CD4-positive, alpha-beta T cell treated with Interleukin-2 at 100 ng/mL for 4 hours (primary cell): ENCODE measurements at places on chromosomes 7 and 10.

- DNase-seq = no peak
These were observed 366.1 kb upstream of the BMPER start for GRCh38 chr7:33539198-33539597.

DNA sequence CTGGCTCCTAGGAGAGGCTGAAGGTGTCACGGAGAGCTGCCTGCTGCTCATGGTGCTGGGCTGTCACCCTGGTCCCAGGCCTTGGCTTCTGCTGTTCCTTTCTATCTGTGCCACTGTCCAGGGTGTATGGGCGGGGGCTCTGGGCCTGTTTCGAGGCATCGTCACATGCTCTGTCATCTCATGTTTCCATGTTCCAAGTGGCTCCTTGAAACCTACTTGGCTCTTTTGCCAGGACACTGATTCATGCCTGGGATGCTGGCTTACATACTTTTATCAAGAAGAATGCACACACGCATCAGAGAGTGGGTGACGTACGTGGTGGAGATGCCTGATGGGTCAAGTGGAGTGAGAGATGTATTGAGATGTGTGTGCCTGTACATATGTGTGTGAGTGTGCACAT, 50.9 kb downstream of the ADCY1 start:
- DNase-seq = no peak

GRCh38 chr10:60368875-60369546, 20.7 kb downstream of the ANK3 start:
- no peak for DNase-seq

DNA sequence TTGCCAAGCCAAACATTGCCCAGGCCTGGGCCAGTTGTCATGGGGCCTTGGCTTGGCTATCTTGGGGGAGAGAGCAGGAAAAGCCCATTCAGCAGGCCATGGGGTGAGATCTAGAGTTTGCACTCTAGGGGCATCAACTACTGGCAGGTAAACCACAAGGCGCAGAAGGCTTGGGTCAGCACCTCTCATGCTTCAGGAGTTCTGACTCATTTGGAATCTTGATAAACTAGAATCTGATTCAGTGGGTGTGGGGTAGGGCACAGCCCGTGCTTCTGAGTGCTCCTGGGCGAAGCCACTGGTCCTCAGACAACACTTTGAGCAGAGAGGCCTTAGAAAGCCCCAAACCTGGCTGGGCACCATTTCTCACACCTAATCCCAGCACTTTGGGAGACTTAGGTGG, 81.1 kb downstream of the RGS10 start:
- DNase-seq = no peak

DNA sequence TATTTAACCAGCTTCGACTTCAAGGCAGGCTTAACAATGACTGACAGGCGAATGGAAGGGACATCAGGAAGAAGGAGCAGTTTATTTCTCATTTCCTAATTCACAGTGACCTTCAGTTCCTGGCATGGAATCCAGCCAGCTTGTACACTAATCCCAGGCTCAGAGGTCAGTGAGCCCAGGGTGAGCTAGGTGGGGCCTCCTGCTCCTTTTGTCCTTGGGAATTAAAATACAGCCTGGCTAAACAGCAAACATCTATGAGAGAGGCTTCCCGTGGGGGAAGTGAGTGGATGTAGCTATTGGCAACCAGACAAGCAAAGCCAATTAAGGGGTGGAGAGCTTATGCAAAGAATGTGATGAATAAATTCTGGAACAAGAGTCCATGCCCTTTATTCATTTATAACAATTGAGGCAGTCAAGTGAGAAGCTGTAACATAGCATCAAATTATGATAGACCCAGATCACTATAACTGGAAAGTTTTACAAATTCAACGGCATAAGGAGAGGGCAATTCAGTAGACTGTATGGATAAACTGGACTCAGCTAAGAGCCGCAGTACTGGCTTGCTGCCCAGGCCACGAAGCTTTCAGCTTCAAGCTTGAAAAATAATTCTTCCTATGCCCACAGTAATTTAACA, 57.1 kb downstream of the STK17A start:
- no peak for DNase-seq

DNA sequence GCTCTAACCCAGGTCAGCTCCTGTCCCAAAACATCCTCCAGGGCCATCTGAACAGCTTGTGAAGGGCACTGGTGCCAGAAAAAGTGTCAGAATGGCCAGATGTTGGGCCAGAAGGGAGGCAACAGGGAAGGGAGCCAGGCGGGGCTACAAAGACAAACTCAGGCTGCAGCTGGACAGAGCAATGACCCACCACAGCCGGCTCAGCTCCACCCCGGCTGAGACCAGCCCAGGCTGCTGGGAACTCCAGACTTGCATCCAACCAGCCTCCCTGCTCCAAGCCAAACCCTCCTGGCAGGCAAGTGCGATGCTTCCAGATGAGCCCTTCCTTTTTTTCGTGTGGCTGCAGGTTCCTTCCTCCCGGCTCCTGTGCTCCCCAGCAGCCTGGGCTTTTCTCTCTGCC, 466.9 kb downstream of the PTPRN2 start:
- no peak for DNase-seq
